ENCODE measurements at places on chromosomes 6 and 20. TPM values are rescaled to one million over a fixed set of nuclear protein-coding genes. Genes with fewer than 3 reads are reported as not detected.

The HTR1E gene
- not detected for total RNA-seq

The IPCEF1 gene
- 2.8 TPM for total RNA-seq

The LRFN2 gene
- total RNA-seq, result under 0.01 TPM

The C6orf58 gene
- total RNA-seq, result 0.08 TPM

The C2 gene
- 212 TPM for total RNA-seq

The CD109 gene
- total RNA-seq, result 0.42 TPM

The BTN1A1 gene
- total RNA-seq, result not detected

The TREML2 gene
- total RNA-seq, result 0.42 TPM

The SGK2 gene
- total RNA-seq, result 253 TPM

- H3K4me1 ChIP-seq, result no peaks in the 10 kb centered on the region
- H3K27me3 ChIP-seq, result no peaks in the 10 kb centered on the region
- no peak overlapping the region for H3K4me3 ChIP-seq
- no peaks in the 10 kb centered on the region for H3K36me3 ChIP-seq
- no peak overlapping the region for H3K27ac ChIP-seq
- no peak for DNase-seq
Measured at GRCh38 chr6:105428342-105428957, 25.6 kb upstream of the PREP start.

DNA sequence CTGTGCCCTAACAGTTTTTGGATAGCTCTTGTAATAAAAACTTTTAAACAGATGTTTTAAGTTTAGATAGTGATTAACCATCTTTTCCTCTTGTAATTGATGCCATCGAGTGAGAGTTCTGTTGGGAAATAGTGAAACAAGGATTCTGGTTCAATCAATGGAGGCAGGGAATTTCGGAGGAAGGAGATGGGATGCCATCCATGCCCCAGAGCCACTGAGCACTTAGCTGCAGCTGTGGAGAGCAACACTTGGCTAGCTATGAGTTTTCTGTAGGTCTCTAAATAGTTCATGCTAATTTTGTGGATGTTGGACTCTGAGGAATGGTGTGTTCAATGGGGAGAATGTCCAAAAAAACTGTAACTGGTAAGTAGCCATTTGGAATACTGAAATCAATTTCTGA, 16.7 kb downstream of the CBFA2T2 start:
- DNase-seq, result no peak
- no peak overlapping the region for H3K4me3 ChIP-seq
- H3K27ac ChIP-seq, result no peak overlapping the region
- no peaks in the 10 kb centered on the region for H3K27me3 ChIP-seq
- no peaks in the 10 kb centered on the region for H3K4me1 ChIP-seq

GRCh38 chr6:169487579-169488436, 214.0 kb downstream of the WDR27 start:
- no peaks in the 10 kb centered on the region for H3K4me1 ChIP-seq
- H3K27me3 ChIP-seq, result no peaks in the 10 kb centered on the region
- H3K4me3 ChIP-seq, result no peak overlapping the region
- no peak overlapping the region for H3K27ac ChIP-seq
- no peak for DNase-seq
- no peaks in the 10 kb centered on the region for H3K36me3 ChIP-seq

GRCh38 chr6:84033523-84034451, at the start of gene MRAP2:
Gene MRAP2, plus strand, starts transcription at chr6:84033772. Its CDS starts 21,547 bp downstream, at chr6:84055319.
- peak; percentile 38 for DNase-seq
- H3K36me3 ChIP-seq, result no peaks in the 10 kb centered on the region
- no peak within 1 kb of the TSS for H3K27ac ChIP-seq
- H3K4me3 ChIP-seq, result peak within 1 kb of the TSS; percentile 26
- peaks cover 4% of the 10 kb centered on the region for H3K4me1 ChIP-seq

GRCh38 chr20:56945057-56945456, 316.0 kb downstream of the TFAP2C start:
- no peaks in the 10 kb centered on the region for H3K27me3 ChIP-seq
- DNase-seq, result no peak
- H3K36me3 ChIP-seq, result no peaks in the 10 kb centered on the region
- H3K4me3 ChIP-seq, result no peak overlapping the region
- H3K4me1 ChIP-seq, result no peaks in the 10 kb centered on the region
- H3K27ac ChIP-seq, result no peak overlapping the region

- H3K27me3 ChIP-seq, result no peaks in the 10 kb centered on the region
- H3K4me1 ChIP-seq, result no peaks in the 10 kb centered on the region
- no peak overlapping the region for H3K4me3 ChIP-seq
- no peak overlapping the region for H3K27ac ChIP-seq
- DNase-seq, result no peak
Measured at GRCh38 chr6:152273638-152274037, 363.5 kb downstream of the SYNE1 start.

DNA sequence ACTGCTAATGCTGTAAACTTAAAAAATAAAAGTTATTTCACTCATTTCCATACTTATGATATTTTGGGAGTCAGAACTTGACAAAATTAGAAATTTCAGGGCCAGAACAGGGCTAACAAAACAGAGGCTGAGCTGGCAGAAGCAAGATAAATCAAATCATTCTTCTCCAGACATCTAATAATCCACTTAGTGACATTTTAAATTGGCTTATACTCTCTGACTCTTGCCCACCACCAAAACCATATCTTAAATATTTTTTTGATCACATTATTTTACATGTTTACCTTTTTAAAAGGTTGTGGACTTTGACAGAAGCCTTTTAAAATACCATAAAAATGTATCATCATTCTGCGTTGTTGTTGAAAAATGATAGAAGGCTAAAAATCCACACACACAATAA, 116.5 kb downstream of the LMBRD1 start:
- H3K36me3 ChIP-seq, result no peaks in the 10 kb centered on the region
- no peak for DNase-seq
- H3K4me3 ChIP-seq, result no peak overlapping the region
- H3K27ac ChIP-seq, result no peak overlapping the region
- no peaks in the 10 kb centered on the region for H3K27me3 ChIP-seq
- H3K4me1 ChIP-seq, result no peaks in the 10 kb centered on the region

- H3K27me3 ChIP-seq, result no peaks in the 10 kb centered on the region
- peak overlapping the region; percentile 99 for H3K27ac ChIP-seq
- peak overlapping the region; percentile 93 for H3K4me3 ChIP-seq
- no peaks in the 10 kb centered on the region for H3K36me3 ChIP-seq
Measured at GRCh38 chr6:53347921-53348370, 804 bp downstream of the ELOVL5 start.

GRCh38 chr20:6238421-6238820, 115.6 kb upstream of the FERMT1 start:
- no peak overlapping the region for H3K4me3 ChIP-seq
- H3K4me1 ChIP-seq, result no peaks in the 10 kb centered on the region
- no peaks in the 10 kb centered on the region for H3K27me3 ChIP-seq
- DNase-seq, result no peak
- no peak overlapping the region for H3K27ac ChIP-seq
- H3K36me3 ChIP-seq, result no peaks in the 10 kb centered on the region

- DNase-seq, result no peak
- no peak overlapping the region for H3K4me3 ChIP-seq
- no peak overlapping the region for H3K27ac ChIP-seq
- no peaks in the 10 kb centered on the region for H3K4me1 ChIP-seq
Measured at GRCh38 chr6:9496837-9497236, 918.0 kb downstream of the TFAP2A start.

- H3K4me3 ChIP-seq, result no peak overlapping the region
- H3K4me1 ChIP-seq, result peaks cover 4% of the 10 kb centered on the region
- no peak overlapping the region for H3K27ac ChIP-seq
- H3K36me3 ChIP-seq, result no peaks in the 10 kb centered on the region
- DNase-seq, result no peak
- H3K27me3 ChIP-seq, result no peaks in the 10 kb centered on the region
Measured at GRCh38 chr6:107533415-107534059, 43.6 kb downstream of the SOBP start.

DNA sequence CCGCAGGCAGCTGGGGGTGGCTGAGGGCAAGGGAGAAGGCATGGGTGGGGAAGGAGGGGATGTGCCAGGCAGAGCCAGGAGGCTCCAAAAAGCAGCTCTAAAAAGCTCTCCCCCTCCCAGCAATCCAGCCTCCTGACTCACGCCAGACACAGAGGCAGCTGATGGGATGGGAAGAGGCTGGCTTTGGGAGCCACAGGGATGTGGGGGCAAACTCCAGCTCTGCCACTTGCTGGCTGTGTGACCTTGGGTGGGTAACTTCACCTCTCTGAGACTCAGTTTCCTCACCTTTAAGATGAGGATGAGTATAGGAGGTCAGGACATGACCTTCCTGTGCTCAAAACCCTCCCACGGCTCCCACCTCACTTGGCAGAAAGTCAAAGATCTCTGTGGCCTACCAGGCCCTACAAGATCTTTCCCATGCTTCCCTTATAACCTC, 148.9 kb downstream of the CEBPB start:
- H3K4me1 ChIP-seq, result peaks cover 2% of the 10 kb centered on the region
- no peak for DNase-seq
- no peaks in the 10 kb centered on the region for H3K27me3 ChIP-seq
- H3K27ac ChIP-seq, result peak overlapping the region; percentile 52
- no peak overlapping the region for H3K4me3 ChIP-seq
- H3K36me3 ChIP-seq, result no peaks in the 10 kb centered on the region

GRCh38 chr6:79158856-79159516, 75.5 kb downstream of the HMGN3 start:
- peak overlapping the region; percentile 10 for H3K27ac ChIP-seq
- no peak for DNase-seq
- no peak overlapping the region for H3K4me3 ChIP-seq
- H3K36me3 ChIP-seq, result no peaks in the 10 kb centered on the region

- H3K27ac ChIP-seq, result no peak overlapping the region
- no peak overlapping the region for H3K4me3 ChIP-seq
- DNase-seq, result no peak
Measured at GRCh38 chr20:50299325-50299629, 108.6 kb downstream of the CEBPB start.

DNA sequence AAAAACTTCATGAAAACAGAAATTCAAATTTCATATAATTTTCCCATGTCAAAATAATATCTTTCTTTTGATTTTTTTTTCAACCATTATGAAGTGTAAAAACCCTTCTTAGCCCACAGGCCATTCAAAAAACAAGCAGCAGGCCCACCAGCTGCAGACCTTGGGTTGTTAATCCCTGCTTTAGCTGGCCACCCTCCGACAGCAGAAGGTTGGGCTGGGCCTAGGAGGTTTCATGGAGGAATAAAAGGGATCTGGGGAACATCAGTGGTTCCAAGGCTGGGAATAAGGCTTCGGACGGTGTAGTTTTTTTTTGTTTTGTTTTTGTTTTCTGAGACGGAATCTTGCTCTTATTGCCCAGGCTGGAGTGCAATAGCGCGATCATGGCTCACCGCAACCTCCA, 3.6 kb upstream of the HSP90AB1 start:
- no peak overlapping the region for H3K4me3 ChIP-seq
- DNase-seq, result no peak
- no peaks in the 10 kb centered on the region for H3K27me3 ChIP-seq

GRCh38 chr20:29874476-29875202, 1382.8 kb upstream of the DEFB115 start:
- H3K36me3 ChIP-seq, result no peaks in the 10 kb centered on the region
- no peaks in the 10 kb centered on the region for H3K4me1 ChIP-seq
- no peak overlapping the region for H3K27ac ChIP-seq
- DNase-seq, result no peak
- peak overlapping the region; percentile 11 for H3K4me3 ChIP-seq

- no peaks in the 10 kb centered on the region for H3K4me1 ChIP-seq
- no peak overlapping the region for H3K27ac ChIP-seq
- DNase-seq, result no peak
- no peaks in the 10 kb centered on the region for H3K36me3 ChIP-seq
- no peaks in the 10 kb centered on the region for H3K27me3 ChIP-seq
Measured at GRCh38 chr6:12980741-12981140, 264.2 kb downstream of the PHACTR1 start.

DNA sequence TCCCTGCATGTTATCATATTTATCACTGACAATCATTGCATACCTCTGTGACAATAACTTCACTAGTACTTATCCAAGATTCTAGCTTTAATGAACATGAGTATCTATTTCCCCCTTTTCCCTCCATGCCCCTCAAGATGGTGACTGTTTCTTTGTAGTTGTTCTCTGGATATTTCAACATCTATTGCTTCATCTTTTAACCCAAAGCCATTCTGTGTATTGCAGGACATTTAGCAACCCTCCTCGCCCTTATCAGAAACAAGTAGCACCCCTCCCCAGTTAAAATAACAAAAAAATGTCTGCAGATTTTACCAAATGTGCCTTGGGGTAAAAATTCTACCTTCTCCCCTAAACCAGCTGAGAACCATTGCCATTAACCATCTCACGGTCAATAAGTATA, 979.8 kb upstream of the MANEA start:
- H3K27me3 ChIP-seq, result no peaks in the 10 kb centered on the region
- no peak for DNase-seq
- no peak overlapping the region for H3K27ac ChIP-seq

- no peak for DNase-seq
- no peak overlapping the region for H3K4me3 ChIP-seq
- no peaks in the 10 kb centered on the region for H3K36me3 ChIP-seq
- no peaks in the 10 kb centered on the region for H3K27me3 ChIP-seq
- no peak overlapping the region for H3K27ac ChIP-seq
Measured at GRCh38 chr6:134152767-134153485, 100.5 kb upstream of the SLC2A12 start.

DNA sequence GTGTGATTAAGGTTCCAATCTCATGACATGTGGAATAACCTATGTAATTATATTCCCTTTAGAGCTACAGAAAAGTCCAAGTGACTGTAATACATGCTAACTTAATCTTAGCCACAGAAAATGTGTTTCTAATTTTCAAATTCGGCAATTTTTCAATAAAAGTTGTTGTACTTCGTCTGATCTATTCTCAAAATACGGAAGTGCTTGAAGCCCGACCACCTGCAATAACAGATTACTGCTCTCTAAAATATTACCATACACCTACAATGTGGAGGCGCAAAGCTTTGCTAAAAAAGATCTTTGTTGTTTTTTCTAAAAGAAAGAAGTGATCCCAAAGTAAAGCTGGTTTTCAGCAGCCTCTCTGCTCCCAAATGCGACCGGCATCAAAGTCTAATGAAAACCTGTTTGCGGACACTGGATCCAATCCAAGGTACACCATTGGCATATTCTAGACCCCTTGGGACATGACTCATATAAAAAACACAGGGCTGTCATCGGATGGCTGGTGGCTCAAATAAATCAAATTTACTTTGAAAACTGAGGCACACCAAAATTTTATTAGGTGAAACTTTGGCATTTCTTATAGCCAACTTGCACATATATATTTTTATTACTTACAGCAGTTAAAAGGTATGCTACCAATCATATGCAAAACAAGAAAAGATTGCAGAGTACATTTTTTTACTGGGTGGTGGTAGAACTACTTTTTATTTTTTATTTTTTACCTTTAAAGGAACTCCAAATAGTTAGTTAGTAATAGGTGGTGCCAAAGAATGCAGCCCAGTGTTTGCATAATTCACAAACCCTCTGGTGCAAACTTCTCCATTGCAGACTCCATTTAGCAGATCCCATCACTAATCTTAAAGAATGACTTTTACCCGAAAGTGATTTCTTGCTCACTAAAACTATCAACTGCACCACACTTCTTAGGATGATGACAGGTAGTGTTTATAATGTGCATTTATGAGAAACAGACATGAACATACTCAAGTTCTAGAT, 118.7 kb upstream of the TBX18 start:
- H3K27ac ChIP-seq, result peak overlapping the region; percentile 63
- peak overlapping the region; percentile 37 for H3K4me3 ChIP-seq
- no peaks in the 10 kb centered on the region for H3K27me3 ChIP-seq
- no peak for DNase-seq
- H3K36me3 ChIP-seq, result no peaks in the 10 kb centered on the region
